ENCODE measurements at places on chromosomes 4 and X.
A peak's percentile ranks its signal among the peaks of the same experiment; 100 is the strongest.

GRCh38 chr4:140137671-140138070, 16.3 kb downstream of the MAML3 start:
- no peak for DNase-seq

DNA sequence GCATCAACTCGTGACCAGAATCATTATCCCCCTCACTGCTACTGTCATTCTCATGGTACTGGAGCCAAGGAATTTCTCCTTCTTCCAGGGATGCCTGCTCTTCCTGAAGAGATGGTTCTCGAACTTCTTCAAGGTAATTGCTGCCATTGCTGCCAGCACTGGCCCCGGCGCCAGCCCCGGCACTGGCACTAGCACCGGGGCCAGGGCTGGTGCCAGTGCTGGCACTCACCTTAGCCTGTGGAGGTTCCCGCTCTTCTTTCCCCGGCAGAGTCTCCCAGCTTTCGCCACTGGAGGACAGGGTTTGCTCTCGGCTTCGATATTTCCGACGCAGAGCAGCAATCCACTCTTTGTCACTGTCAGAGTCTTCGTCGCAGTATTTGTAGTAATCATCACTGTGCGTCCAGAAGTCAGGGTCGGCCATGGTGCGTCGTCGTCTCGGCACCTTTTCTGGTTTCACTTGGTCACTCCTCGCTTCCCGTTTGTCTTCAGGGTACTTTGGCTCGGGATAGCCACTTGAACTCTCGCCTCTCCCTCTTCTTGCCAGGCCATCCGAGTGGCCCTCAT, 3.4 kb downstream of the PJA1 start:
- no peak for DNase-seq

- DNase-seq: no peak
These were observed 49.2 kb downstream of the IRF2 start for GRCh38 chr4:184424993-184425758.

- DNase-seq: no peak
These were observed 14.8 kb downstream of the HTRA3 start for GRCh38 chr4:8284391-8284790.

GRCh38 chr4:75819121-75819520, 83.1 kb downstream of the PPEF2 start:
- DNase-seq: no peak

DNA sequence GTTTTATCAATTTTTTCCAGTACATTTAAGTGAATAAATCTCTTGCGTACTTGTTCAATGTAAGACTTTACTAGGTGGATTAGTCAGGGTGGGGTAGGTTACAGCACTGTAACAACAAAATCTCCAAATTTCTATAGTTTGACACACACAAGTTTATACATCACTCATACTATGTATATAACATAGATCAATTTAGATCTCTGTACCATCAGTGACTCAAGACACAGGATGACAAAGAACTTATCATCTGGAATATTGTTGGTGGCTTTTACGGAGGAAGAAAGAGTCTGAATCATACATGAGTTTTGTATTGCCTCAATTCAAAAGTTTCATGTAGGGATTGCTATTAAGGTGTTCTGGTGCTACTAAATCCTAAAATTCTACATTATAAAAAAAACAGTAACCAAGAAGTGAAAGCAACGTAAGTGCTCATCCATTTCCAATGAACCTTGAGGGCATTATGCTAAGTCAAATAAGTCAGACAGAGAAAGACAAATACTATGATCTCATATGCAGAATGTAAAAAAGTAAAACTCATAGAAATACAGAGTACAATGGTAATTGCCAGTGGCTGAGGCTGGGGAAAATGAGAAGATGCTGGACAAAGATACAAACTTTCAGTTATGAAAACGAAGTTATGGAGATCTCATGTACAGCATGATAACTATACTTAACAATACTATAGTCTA, 98.0 kb upstream of the DKK2 start:
- no peak for DNase-seq

DNA sequence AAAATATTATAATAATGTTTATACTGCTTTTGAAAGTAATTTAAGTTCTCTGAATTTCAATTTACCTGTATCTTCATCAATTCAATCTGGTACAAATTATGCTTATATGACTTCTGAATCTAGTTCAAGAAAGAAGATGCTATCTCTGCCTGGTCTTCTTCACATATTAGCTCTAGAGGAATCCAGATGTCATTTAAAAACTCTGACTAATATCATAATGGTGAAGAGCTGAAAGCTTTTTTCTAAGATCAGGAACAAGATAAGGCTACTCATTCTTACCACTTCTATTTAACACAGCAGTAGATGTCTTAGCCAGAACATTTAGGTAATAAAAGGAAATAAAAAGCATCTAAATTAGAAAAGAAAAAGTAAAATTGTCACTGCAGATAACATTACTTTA, 636.1 kb downstream of the ARAP2 start:
- DNase-seq: no peak

DNA sequence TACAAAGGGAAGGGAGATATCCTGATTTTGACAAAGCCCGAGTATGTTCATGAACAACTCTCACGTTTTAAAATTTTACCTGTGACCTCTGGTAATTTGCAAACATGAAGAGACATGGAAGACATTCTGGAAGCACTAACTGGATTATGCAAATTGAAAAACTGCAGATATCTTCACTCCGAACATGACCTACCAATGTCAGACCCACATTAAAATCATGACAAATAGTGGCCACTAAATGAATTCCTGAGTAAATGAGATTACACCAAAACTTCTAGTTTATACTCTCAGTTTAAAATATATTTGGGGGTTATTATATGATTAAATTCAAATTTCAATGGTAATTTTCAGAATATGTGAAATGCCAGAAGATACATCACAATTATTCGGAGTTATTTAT, 19.9 kb upstream of the CBR4 start:
- DNase-seq: no peak

DNA sequence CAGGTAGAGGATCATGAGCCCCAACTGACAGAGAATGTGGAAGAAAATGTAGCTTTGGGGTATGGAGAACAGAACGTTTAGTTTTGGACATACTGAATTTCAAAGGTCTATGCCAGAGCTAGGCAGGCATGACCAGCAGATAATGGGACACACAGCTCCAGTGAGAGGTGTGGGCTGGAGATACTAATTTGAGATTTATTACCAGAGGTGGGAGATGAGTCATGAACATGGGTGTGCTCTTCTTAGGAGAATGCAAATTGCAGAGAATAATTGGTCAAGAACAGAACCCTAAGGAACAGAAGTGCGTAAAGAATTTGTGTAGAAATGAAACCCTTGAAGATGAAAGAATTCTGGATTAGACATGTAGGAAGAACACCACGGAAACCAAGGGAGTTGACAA, 125.2 kb downstream of the PACRGL start:
- DNase-seq: no peak

- DNase-seq: no peak
These were observed 31.9 kb upstream of the TLR2 start for GRCh38 chr4:153652051-153652784.

DNA sequence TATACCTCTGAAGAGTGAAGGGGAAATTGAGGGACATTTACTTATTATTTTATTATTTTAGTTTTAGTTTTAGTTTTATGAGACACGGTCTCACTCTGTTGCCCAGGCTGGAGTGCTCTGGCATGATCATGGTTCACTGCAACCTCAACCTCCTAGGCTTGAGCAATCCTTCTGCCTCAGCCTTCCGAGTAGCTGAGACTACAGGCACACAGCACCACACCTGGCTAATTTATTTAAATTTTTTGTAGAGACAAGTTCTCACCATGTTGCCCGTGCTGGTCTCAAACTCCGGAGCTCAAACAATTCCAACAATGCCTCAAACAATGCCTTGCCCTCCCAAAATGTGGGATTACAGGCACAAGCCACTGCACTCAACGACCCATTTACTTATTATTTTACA, 68.4 kb upstream of the BMP2K start:
- DNase-seq: no peak

DNA sequence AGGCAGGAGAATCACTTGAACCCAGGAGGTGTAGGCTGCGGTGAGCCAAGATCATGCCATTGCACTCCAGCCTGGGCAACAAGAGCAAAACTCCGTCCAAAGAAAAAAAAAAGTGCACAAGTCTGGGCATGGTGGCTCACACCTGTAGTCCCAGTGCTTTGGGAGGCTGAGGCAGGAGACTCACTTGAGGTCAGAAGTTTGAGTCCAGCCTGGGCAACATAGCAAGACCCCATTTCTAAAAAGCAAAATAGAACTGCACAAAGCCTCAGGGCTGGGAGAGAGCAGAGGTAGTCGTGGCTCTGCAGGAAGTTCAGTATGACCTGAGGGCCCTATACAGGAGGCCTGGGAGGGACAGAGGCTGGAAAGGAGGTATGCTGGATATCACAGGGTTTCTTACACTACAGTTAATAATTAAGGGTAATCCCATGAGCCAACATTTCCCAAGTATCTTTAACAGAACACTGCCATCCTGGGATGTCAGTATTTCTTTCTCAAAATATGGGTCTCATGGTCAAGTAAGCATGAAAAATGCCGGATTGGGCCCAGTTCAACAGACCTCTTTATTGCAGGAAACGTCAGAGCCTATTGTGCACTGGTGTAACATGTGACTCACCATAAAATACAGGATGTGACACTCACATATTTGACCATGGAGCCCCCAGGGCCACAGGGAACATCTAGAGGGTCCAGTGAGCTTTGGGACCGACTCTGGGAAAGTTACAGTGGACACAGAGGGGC, 37.8 kb downstream of the ACSL1 start:
- no peak for DNase-seq

DNA sequence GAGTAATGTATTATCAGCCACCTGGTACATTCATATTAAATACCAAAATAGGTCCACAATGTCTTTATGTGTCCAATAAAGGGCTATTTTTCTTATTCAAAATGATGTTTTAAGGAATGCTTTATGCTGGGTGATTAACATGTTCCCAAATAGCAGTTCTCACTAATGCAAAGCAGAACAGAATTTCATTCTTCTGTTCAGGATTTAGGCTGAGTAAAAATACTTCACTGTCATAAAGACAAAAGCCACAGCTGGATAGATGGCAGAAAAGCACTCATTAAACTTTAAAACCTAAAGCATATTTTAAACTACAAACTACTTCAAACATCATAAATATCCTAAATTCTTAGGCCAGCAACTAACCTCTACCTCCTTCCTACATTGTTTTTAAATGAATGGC, 244.0 kb downstream of the TMA16 start:
- no peak for DNase-seq

DNA sequence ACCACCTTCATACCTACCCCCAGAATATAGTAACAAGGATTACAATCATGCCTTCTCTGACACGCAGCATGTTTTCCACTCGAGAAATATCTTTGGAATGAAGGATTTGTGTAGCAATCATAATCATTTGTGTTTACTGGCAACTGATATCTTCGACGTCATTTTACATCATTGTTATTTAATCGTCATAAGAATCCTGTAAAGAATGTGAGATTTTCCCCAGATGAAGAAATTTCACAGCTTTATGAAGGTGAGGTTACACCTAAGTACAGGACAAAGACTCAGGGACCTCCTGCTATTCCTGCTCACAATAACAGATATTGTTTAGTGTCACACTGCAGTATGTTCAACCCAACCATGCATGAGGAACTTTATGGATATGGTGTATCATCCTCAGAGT, 198.2 kb upstream of the LDB2 start:
- no peak for DNase-seq

DNA sequence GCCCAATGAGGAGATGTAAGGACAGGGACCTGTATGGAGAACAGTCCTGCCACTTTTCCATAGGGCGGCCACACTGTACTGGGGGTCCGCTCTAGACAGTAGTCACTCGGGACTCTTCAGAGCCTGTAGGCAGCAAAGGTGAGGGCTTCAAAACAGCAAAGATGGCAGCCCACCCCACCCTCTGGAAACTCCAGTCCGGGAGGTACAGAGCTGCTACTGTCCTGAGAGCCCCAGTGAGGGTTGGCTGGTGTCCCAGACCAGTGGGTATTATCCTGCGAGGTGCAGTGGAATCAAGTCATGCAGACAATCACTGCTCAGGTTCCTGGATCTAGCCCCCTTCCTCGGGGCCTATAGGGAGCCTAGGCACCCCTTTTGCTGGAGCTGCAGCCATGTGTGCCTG, 784.6 kb upstream of the GRID2 start:
- DNase-seq: no peak

- DNase-seq: no peak
These were observed 97.4 kb downstream of the PHKA2 start for GRCh38 chrX:18886344-18887161.

- DNase-seq: no peak
These were observed 12.1 kb upstream of the TAPT1 start for GRCh38 chr4:16238327-16238726.

- no peak for DNase-seq
These were observed 5.5 kb downstream of the SAT1 start for GRCh38 chrX:23788521-23788920.

DNA sequence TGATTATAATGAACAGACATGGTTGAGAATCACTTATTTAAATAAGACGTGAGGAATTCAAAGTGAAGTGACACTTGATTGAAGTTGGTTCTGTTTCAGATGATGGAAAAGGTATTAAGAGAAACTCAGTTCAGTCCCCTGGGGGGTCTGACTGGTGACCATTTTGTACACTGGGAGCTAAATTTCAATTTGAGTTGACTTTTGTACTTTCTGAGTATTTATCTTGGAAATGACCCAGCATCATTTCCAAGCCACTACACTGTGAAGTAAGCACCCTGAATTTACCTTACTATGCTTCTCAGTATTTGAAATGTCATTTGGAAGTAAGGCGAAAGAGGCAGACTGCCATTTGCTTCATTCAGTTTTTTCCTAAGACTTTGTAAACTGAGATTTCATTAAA, 73.4 kb downstream of the CNOT6L start:
- DNase-seq: no peak

DNA sequence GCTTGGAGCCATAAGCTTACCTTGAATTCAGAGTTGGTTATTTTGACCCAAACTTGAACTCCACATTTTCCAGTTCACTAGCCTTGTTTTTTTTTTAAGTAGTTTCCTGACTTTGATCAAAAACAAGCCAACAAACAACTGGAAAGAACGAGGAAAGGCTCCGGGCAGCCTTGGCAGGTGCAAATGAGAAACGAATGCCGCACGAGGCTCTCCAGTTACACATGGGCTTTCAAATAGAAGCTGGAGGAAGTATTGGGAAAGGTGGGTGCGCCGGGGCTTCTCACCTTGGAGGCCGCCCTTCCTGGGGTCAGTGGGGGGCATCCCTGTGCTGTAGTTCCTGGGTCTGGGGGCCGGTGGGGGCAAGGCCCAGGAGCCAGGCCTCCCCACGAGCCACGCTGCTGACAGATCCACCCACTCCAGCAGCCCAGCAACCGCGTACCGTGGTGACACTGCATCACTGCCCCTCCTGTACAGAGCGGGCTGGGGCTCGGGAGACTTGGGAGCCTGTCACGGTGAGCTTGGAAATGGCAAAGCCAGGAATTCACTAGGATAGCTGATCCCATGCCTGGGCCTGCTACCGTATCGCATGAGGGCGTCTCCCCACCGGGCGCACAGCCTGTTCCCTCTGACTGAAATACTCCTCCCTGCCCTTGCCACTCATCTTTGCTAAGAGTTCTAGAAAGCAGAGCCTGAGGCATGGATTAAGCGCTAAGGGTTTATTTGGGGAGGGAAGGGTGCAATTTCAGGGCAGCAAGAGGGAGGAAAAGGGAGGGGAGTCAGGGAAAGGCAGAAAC, 50.9 kb upstream of the ADRA2C start:
- no peak for DNase-seq

- no peak for DNase-seq
These were observed 13.3 kb downstream of the CNOT6L start for GRCh38 chr4:77805840-77806239.

GRCh38 chr4:125091-125771, 930 bp downstream of the ZNF718 start:
- DNase-seq: peak; percentile 13
